ENCODE measurements at places on chromosomes 6 and 20.

GRCh38 chr6:148890652-148891404, 144.0 kb downstream of the UST start:
- DNase-seq, result no peak

DNA sequence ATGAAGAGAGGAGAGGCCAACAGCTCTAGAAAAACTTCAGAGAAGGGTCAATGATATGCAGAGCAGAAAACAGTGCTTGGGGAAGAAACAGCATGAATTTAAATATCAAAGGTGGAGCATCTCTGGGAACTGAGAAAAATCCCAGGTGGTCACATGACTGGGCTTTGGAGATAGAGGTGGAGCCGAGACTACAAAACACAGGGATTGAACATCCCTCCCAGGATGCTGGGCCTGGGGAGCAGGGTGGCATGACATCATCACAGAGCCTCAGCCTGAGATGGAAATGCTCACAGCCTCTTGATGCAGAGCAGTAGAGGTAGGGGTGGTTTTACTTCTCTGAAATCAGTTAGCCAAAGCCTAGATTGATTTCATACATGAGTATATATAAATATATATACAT, 529.5 kb downstream of the PRKN start:
- DNase-seq, result no peak

DNA sequence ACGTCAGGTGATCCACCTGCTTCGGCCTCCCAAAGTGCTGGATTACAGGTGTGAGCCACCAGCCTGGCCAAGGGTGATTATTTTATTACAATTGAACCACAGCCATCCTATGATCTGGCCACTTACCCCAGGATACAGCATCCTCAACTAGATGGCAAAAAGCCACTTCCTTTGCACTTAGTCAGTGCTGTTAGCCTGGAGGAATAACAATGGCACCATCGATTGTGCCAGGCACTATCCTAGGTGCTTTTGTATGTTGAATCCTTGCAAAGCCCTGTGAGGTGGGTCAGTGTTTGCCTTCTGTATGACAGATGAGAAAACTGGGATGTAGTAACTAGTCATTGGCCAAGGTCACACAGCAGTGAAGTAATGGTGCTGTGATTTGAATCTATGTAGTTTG, 11.2 kb upstream of the TTPAL start:
- no peak for DNase-seq

GRCh38 chr20:62815066-62815991, 1.5 kb upstream of the COL9A3 start:
- no peak for DNase-seq

GRCh38 chr6:159693894-159694545, 979 bp upstream of the SOD2 start:
- peak; percentile 59 for DNase-seq

GRCh38 chr6:139600343-139600742, 225.9 kb upstream of the CITED2 start:
- DNase-seq, result no peak

DNA sequence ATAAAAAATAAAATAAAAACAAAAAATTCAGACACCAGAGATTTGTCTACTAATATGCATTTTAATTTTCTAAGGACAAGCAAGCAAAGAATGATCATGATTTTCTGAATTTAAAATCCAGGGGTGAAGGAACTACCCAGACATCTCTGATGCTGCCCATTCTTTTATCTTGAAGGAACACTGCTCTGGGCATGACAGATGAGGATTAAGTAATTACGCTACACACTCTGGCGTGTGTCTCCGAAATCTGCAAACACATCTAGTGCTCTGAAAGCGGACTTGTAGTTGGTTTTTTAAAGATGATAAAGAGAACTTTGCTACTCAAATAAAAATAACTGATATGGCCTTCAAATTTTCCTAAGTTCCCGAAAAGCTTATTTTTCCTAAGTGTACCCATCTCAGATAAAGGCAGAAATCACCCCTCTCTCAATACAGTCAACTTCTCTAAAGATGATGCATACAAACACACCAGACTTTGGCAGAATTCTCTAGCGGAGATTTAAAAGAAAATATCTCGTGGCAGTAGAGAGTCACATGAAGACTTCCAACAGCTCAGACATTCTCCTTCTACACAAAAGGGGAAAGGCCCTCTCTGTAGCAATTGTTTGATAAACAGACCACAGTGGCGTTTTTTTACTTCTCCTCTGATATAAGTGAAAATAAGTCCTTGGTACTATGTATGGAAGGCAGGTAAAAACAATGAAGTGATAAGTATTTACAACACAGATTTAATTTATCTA, 133.8 kb downstream of the BACH2 start:
- DNase-seq, result no peak

- peak; percentile 28 for DNase-seq
Observed at GRCh38 chr6:40585651-40586269, 1.4 kb downstream of the LRFN2 start.

DNA sequence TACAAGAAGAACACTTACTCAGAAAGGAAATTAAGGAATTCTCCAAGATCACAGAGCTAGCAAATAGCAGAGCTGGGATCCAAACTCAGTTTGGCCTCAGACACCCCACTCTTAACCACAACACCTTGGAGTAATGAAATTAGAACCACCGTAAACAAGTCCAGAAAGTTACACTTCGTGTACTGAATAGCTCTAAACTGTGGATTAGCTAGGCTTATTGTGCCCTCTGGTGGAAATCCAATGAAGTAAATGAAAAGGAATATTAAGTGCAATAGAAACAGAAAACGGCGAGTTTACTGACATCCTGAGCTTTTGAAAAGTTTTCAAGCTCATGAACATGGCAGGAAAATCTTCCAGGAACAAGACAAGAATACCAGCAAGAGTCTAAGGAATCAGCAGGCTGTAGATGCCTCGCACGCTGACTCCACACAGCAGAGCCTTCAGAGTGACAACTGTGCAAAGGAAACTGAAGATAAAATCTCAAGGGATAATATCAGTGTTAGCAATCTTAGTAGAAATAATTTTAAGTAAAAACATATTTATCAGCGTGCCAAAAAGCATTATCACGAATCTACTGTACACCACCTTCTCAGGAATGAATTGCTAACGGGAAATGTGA, 34.6 kb downstream of the FBXO5 start:
- no peak for DNase-seq

Measured in femur (tissue), 1 donor.